Right forelimb (tissue), 1 donor: ENCODE measurements at places on chromosomes 16 and 17.

DNA sequence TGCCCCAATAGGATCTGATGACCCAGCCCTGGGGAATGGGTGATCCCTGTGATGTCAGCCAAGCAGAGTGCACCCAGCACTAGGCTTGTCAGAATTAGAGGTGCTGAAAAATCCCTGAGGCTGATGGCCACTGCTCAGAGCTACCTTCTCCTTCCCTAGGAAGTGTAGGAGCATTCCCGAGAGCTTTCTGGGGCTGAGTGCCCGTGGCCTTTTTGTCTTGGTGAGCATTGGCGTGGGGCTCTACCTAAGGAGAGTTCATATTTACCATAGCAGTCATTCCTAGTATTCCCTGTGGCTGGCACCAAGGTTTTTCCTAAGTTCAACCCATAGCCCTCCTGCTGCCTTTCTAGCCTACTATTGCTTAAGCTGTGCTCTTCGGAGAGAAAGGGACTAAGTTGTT lies 22.6 kb upstream of the ARHGAP23 start:
- DNase-seq: no peak

- DNase-seq: peak; percentile 84
Observed at GRCh38 chr17:82051776-82052637, at the start of the genes GPS1 and RFNG. Gene GPS1, plus strand, starts transcription at chr17:82051898. Its CDS starts 34 bp downstream, at chr17:82051932. Gene RFNG, minus strand, starts transcription at chr17:82051811. Its CDS starts 45 bp downstream, at chr17:82051766.

- DNase-seq: no peak
Observed at GRCh38 chr16:14202697-14203096, 131.6 kb downstream of the MRTFB start.

DNA sequence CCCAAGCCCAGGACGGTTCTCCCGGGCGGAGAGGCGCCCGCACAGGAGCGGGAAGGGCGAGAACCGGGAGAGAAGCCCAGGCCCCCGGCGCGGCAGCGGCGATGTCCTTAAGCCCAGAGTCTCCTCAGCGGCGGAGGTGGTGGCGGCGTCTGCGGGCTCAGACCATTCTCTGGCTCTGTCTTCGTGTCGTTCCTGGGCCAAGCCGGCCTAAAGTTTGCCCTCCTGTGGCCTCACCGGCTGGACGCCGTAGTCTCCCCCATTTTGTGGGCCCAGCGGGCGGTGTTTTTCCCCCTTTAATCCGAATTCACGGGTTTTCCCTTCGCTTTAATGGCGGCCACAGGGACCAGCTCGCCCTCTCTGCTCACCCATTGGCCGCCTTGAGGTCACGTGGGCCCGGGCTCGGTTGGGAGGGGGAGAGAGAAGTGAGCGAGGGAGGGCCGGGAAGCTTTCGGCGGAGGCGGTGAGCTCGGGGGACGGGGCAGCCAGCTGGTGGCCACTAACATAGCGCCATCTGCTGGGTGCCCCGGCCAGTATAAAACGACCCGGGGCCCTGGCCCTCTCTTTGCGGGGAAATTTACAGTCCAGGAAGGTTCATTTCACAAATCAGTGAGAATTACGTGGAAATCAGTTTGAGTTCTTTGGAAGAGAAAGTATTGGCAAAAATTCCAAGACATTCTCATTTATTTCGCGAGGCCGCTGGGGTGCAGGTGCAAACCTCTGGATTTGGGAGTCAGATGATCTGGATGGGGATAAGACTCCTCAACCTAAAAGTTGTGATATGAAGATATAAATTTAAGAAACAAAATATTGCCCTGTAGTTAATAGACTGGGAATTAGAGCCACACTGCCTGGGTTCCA lies 762 bp upstream of the MED13 start:
- peak; percentile 98 for DNase-seq
